Activated T-cell treated with anti-CD3 and anti-CD28 coated beads for 24 hours (primary cell): ENCODE measurements at places on chromosomes 1 and 21.

- no peak for DNase-seq
Observed at GRCh38 chr1:29343908-29344307, 107.6 kb downstream of the PTPRU start.

DNA sequence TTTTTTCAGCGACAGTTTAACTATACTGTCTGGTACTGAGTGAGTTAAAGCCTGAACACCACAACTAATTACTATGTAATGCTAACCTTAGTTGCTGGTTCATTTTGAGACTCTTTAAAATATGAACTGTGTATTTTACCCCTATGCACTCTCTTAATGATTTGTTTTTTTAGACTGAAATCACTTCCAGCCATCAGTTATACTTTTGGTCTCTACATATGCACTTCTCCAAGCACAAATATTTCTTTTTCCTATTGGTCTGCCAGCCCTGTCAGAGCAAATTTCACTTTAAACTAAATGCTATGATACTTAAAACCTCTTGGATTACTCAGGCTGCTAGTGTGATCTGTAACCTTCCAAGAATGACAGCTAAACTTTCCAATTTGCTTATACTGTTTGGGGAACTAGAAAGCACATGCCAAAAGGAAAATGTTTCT is 38.1 kb upstream of the SCYL3 start:
- DNase-seq: no peak

GRCh38 chr1:193060938-193061337 is 1.5 kb downstream of the RO60 start:
- no peak for DNase-seq

- DNase-seq: no peak
Observed at GRCh38 chr21:37257511-37257966, 9.6 kb downstream of the VPS26C start.

DNA sequence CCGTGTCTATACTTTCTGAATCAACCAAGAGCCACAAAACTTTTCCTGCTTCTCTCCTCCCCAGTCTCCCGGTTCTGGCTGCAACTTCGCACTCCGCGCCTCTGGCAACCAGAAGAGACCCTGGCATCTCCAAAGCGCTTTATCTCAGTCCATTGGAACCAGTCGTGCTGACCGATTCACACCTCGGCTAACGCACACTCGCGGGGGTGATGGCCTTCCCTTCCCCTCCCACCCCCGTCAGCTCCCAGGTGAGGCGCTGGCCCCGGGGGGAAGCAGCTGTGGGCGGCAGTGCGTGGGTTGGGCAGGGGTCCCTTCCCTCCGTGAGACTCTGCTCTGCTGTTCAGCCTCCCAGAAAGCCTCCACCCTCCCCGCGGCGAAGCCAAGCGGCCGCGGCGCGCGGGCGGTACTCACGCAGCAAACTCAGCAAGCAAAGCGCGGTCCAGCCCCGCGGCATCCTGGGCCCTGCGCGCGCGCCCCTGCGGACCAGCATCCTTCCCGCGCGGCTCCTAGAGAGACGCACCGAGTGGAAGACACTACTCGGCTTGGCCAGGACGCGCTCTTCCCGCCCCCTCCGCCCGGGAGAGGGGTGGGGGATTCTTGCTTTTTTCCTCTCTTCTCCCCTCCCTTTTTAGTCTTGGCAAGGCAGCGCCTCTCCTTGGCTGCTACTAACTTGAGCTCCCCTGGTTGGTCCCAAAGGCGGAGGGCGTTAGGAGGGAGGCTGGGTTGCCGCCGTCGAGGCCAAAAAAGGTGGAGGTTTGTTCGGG is at the start of gene CD34:
TSS of gene CD34 (minus strand) at position 535 of the 764 bp plus-strand sequence. CDS start at position 490, 45 bp downstream.
- DNase-seq: no peak

GRCh38 chr1:204322339-204322868 is 37.3 kb downstream of the PLEKHA6 start:
- DNase-seq: no peak
